ENCODE measurements at places on chromosomes 11 and 22. TPM values are rescaled to one million over a fixed set of nuclear protein-coding genes. Genes with fewer than 3 reads are reported as not detected.

DNA sequence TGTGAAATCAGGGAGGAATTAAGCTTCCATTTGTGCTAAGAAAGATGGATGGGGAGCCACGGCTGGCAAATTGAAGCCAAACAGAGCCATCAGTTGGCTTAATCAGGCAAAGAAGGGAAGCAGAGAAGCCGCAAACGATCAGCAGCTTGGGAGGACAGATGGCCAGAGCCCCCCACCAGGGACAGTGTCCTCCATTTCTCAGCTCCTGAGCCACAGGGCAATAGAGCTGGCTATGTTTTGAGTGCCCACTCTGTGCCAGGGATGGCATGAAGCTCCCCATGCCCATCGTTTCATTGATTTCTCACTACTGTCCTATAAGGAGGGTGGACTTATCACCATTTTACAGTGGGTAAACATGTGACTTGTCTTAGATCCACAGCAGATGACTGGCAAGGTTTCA, 126.3 kb upstream of the ASPHD2 start:
- no peak for DNase-seq

RHOD gene
- 11.7 TPM for total RNA-seq

DNA sequence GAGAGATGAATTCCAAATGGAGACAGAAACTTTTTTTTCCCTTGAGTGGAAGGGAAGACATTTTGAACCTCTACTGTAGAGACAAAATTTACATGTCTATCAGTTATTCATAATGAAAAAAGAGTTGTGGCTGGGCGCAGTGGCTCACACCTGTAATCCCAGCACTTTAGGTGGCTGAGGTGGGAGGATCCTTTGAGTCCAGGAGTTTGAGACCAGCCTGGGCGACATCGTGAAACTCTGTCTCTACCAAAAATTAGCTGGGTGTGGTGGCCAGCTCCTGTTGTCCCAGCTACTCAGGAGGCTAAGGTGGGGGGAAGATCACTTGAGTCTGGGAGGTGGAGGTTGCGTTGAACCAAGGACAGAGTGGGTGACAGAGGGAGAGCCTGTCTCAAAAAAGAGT, 4.1 kb downstream of the EED start:
- no peak for DNase-seq

PIK3C2A gene
- 43.0 TPM for total RNA-seq

- no peak for DNase-seq
Measured at GRCh38 chr11:2777871-2778629, 78.3 kb upstream of the KCNQ1OT1 start.

DNA sequence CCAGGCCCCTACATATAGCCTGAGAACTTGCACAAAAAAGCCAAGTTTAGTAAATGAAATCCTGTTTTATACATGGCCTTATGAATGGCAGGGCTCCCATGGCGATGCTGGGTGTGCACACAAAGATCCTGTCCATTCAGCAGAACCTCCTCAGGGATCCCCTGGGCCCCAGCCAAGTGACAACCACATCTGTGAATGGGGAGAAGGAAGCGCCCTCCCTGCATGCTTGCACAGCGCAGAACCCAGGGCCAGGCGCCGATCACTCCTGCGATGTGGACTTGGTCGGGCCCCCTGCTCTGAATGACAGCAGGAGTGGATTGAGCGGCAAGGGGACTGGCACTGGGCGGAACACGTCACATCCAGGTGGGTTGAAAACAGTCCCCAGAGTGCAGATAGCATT, 4.5 kb upstream of the CDC42EP2 start:
- no peak for DNase-seq

OR6T1 gene
- total RNA-seq: not detected

DERL3 gene
- total RNA-seq: 0.49 TPM

- DNase-seq: no peak
Measured at GRCh38 chr11:8100605-8101004, 19.6 kb downstream of the TUB start.

DNA sequence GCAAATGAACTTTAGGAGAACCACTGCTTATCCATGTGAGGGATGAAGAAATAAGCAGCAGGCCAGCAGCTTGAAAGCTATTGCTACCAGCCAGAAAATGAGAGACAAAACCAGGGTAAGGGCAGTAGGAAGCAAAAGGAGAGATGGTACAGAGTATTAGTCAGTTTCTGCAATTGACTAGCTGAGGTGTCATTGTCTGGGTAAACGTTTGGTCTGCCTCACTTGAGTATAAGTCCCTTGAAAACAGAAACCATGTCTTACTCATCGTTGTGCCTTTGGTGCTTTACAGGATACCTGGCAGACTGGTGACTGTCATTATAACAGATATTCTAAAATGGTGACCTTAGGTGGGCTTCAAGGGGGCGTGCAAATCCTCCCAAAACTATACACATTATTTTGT, 63.9 kb upstream of the USP47 start:
- DNase-seq: no peak

THY1 gene
- 25.1 TPM for total RNA-seq

DNA sequence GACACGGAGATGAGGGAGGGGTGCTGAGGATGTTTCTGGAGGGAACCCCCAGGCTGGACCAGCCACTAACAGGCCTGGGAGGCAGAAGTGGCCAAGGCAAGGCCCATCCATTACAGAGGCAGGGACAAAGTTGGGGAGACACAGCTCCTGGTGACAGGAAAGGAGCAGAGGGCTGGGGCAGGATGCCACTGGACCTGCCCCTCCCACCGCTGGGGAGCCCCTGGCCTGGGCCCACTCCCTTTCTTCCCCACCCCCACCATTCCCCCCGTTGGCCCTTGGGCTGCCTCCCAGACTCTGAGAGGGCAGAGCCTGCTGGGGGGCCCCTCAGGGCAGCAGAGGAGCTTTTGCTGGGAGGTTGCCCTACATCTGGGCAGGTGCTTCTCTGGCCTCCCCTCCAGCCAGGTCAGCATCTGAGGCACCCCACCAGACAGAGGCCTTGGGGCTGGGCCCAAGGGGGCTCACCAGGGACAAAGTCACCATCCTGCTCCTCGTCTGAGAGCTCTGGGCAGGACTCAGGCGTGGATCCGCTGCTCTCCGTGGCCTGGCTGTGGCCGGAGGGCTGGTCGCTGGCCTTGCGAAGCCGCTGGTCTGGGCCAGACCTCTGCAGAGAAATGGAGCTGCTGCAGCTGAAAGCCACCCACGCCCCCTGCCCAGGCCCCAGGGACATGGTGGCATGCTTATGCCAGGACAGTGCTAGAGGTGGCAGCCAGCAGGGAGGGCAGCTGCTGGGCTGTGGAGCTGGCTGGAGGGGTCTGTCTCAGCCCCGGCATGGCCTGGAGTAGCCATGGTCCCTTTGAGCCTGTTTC, 33.1 kb upstream of the CARS1 start:
- DNase-seq: no peak

- DNase-seq: no peak
Measured at GRCh38 chr11:93540896-93541553, 2.2 kb downstream of the SMCO4 start.

DNA sequence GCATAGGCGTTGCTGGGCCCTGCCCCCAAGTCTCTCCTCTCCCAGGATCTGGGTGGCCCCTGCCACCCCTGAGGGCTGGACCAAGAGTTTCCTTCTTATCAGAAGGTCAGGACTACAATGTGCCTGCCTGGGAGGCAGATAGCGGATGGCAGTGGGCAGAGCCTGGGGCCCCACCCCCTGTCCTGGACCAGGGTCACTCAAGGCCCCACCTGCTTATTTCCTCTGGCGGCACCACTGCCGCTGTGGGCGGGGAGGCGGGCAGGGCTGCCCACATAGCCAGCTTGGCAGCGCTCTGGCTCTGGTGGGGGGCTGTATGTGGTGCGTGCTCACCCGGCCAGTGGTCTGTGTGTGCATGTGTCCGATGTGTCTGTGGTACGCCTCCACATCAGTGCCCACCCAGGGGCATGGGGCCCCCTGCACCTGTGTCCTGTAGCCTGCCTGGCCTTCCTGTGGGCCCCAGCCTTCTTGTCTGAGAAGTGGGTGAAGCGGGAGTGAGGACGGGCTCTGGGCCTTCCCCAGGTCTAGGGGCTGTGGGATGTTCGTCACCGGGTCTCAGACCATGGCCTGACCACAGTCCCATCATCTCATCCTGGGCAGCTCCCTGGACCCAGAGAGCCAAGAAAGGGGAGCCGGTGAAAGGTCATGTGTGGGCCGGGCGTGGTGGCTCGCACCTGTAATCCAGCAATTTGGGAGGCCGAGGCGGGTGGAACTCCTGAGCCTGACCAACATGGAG, 3.0 kb downstream of the GAS2L1 start:
- DNase-seq: no peak

- DNase-seq: no peak
Measured at GRCh38 chr11:62980133-62980760, 4.5 kb downstream of the SLC22A6 start.

SLC1A2 gene
- total RNA-seq: 0.99 TPM

- DNase-seq: no peak
Measured at GRCh38 chr11:11806074-11806473, 35.7 kb upstream of the USP47 start.

NLRP6 gene
- total RNA-seq: 0.10 TPM

SLC35F2 gene
- total RNA-seq: 11.7 TPM

CCDC90B gene
- 43.1 TPM for total RNA-seq

- no peak for DNase-seq
Measured at GRCh38 chr22:16866167-16866566, 41.0 kb upstream of the XKR3 start.

DNA sequence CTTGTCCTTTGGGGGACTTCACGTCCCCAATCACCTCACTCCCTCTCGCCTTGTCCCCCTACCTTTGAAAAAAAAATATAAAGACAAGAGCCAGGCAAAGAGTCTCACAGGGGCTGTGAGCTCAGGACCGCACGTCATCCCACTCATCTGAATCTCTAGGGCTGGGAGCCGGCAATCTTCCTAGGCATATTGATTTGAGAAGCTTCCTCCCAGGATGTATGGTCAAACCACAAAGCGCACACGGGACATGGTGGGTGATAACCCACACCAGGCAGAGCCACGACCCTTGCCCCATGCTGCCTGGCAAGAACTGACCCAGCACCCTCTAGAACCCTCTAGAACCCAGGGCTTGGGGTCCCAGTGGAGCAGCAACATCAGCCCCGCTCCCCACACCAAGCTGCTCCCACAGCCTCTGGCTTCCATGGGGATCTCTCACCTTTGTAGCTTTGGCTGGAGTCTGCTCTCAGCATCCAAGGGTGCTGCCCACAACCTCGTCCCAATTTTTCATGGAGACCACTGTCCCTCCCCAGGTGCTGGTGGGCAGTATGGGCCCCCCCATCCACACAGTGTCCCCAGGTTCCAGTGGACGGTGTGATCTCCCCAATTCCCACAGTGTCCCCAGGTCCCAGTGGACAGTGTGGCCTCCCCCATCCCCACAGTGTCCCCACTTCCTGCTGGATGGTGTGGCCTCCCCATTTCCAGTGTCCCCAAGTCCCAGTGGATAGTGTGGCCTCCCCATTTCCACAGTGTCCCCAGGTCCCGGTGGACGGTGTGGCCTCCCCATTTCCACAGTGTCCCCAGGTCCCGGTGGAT, 85.2 kb upstream of the FGF3 start:
- no peak for DNase-seq

DNA sequence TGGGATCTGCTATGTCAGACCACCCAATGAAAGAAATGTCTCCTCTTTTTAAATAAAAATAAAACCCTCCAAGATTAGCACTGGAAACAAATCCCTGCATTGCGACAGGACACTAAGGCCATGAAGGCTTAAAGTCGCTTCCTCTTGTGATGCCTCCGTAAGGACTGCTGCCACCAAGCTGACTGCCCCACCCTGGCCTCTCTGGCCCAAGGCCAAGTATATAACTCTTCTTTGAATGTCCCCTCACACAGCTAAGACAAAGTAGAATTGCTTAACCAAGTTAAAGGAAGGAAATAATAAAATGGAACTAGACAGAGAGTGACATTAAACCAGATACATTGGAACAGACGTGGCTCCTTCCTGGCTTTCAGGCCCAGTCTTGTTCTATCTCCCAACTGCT, 7.5 kb upstream of the NRGN start:
- DNase-seq: no peak

- no peak for DNase-seq
Measured at GRCh38 chr11:8092587-8093424, 11.8 kb downstream of the TUB start.
